ENCODE measurements at places on chromosomes 1 and 21.

DNA sequence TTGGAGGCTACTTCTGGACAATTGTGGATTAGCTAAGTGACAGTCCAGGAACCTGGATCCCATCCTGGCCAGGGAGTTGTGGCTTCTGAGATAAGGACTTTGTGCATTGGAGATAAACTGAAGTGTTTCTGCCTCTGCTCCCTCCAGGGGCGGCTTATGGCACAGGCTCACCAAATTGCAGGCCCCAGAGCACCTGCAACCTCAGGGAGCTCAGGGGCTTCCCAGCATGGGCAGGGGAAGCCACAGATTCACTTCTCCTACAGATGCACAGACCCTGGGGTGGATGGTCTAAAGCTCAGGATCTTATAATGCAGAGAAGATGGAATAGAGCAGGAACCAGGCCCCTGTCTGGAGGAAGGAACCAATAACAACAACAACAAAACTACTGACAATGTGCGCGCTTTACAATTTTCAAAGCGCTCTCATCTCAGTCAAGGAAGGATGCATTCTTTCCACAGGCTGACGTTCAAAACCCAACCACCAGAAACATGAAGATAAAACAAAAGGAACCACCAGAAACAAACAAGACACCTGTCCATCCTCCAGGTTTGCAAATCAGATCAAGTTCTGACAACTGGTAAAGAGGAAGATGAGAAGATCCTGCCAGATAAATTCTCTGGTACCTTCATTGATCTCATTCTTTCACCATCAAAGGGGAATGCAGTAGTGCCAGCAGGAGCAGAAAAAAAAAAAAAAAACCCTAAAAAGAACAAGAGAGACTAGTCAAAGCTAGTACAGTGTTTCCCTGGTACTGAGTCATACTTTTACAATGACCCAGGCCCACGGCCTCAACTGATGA, 121.0 kb upstream of the IRF2BP2 start:
- DNase-seq = no peak

DNA sequence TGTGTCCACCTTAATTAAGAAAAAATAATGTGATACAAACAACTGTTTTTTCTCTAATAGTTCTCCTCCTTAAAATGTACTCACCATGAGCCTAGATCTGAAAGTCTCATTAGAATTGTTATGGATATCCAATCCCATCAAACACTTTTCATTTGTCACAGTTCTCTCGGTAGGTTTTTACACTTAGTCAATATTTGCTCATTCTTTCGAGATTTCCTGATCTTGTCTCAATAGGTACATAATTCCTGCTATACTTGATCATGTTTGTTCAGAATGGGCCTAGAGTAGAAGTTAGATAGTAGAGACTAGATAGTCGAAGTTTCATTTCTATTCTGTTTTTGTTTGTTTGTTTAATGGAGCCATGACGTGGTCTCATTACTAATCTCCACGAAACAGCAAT, 2005.7 kb downstream of the NCAM2 start:
- no peak for DNase-seq

DNA sequence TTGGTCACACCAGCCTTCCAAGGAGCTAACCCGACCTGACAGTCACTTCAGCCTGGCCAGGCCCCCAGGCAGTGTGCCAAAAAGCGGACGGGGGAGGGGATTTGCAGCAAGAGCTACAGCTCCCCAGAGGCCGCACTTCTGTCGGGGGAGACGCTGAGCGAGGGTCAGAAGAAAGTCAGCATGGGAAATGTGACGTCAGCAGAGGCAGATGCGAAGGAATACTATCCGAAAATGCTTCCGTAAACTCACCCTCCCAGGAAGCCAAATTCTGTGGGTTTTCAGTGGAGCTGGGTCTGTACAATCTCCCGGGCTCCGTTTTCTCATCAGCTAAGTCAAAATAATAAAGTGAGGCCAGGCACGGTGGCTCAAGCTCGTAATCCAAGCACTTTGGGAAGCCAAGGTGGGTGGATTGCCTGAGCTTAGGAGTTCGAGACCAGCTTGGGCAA, 28.5 kb upstream of the ECE1 start:
- no peak for DNase-seq

- no peak for DNase-seq
Measured at GRCh38 chr1:60390593-60391282, 317.2 kb upstream of the C1orf87 start.

GRCh38 chr1:7399514-7400125, 371.5 kb upstream of the VAMP3 start:
- DNase-seq = no peak

DNA sequence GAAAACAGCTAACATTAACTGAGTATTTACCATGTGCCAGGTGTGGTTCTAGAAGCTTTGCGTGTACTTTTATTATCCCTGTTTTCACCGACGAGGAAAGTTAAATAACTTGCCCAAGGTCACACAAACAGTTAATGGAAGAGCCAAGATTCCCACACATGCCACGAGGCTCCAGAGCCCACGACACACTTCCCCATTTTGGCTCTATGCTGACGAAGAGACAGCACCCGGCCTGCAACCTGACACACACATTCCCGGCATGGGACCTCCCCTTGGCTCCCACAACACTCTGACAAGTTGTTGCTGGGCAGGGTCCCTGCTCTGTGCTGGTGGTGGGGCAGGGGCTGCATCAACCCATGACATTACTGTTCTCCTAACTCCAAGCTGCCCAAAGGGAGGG, 52.8 kb downstream of the RAP1GAP start:
- DNase-seq = no peak

- peak; percentile 88 for DNase-seq
Measured at GRCh38 chr21:41068967-41069642, 98.9 kb upstream of the BACE2 start.

DNA sequence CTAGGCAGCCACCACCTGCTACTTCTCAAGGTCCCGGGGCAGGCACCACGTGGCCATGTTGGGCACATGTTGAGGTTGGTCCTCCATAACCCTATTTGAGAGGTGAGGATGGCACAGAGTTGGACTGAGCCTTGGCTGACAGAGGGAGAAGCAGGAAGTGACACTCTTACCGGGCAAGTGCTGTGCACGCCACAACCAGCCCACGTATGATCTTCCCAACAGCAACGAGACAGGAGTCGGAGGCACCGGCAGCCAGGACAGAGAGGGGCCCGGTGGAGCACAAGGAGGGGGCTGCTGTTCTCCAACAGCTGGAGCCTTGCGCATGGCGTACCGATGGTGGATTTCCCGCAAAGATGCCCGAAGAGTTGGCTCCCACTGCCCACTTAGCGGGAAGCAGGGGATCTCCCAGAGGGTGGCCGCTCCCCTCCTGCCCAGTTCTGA, 3.4 kb downstream of the CLEC20A start:
- no peak for DNase-seq
